Thoracic aorta (tissue), 2 donors: ENCODE measurements at places on chromosomes 13 and 19.

DNA sequence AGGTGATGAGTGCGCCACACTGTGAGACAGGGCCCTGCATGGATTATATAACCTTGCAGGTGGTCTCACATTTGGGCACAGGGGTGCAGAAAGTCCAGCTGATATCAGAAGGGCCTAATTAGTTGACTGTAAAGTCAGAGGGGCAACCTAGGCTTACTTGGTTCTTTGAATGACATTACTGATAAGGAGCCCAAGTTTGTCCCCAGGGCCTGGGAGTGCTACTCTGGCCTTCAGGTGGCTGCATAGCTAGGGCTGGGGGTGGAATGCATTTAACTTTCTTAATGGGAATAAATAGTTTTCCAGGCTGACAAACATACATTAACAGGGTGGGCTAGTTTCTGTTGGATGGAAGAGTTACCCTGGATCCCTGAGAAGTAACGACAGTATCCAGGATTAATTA lies 3.3 kb downstream of the WDR87 start:
- peaks cover 9% of the 10 kb centered on the region for H3K4me1 ChIP-seq
- no peak for DNase-seq
- H3K27ac ChIP-seq = no peak overlapping the region

GRCh38 chr13:112229992-112230872 lies 145.9 kb upstream of the SPACA7 start:
- H3K27ac ChIP-seq = no peak overlapping the region
- H3K27me3 ChIP-seq = no peaks in the 10 kb centered on the region
- no peak overlapping the region for H3K4me3 ChIP-seq

DNA sequence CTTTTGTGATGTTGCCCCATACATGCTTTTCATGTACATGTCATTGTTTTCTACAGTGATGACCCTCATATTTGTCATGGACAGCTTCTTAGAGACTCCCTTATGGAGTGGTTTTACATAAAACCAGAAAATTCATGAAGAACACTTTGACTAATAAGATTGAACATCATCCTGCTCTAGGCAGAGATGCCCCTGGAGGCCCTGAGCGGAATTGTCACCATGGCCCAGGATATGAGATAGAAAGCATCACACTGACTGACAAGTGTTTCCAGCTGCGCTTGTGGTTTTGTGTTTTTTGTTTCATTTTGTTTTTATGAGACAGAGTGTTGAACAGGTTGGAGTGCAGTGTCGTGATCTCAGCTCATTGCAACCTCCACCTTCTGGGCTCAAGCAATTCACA lies 22.2 kb downstream of the ZNF701 start:
- no peaks in the 10 kb centered on the region for H3K4me1 ChIP-seq
- no peaks in the 10 kb centered on the region for H3K27me3 ChIP-seq
- H3K27ac ChIP-seq = no peak overlapping the region
- peaks cover 5% of the 10 kb centered on the region for H3K36me3 ChIP-seq

DNA sequence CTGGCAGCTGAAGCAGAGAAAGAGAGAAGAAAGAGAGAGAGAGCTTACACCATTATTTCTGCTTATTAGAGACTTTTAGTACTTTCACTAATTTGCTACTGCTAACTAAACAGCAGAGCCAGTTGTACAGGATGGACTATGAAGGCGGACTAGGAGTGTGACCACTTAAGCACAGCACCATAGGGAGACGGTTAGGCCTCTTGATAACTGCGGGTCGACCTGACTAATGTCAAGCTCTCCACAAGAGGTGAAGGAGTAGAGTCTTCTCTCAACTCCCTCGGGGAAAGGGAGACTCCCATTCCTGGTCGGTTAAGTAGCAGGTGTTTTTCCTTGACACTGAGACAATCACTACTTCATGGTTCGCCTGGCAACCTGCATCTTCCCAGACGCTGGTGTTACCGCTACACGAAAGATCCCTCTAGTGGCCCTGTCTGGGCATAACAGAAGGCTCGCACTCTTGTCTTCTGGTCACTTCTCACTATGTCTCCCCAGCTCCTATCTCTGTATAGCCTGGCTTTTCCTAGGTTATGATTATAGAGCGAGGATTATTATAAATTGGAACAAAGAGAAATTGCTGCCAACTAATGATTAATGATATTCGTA lies 5.3 kb upstream of the PSG7 start:
- H3K4me3 ChIP-seq = no peak overlapping the region
- H3K36me3 ChIP-seq = no peaks in the 10 kb centered on the region
- no peak overlapping the region for H3K27ac ChIP-seq
- DNase-seq = no peak

DNA sequence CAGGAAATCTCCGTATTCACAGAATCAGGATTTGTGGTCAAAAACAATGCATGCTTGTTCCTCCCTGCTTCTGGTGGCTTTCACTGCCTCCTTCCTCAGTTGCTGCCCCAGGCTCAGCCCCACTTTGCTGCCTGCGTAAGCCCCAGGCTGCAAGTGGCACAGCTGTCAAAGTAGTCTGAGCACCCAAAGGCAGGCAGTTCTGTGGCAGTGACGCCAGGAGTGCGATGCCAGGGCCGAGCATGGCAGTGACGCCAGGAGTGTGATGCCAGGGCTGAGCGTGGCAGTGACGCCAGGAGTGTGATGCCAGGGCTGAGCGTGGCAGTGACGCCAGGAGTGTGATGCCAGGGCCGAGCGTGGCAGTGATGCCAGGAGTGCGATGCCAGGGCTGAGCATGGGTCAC lies 77.3 kb upstream of the GPR183 start:
- H3K36me3 ChIP-seq = peaks cover 3% of the 10 kb centered on the region
- H3K4me1 ChIP-seq = no peaks in the 10 kb centered on the region
- no peaks in the 10 kb centered on the region for H3K27me3 ChIP-seq
- H3K4me3 ChIP-seq = no peak overlapping the region
- no peak for DNase-seq

GRCh38 chr13:67829641-67830040 lies 599.5 kb upstream of the PCDH9 start:
- H3K27ac ChIP-seq = no peak overlapping the region
- H3K4me3 ChIP-seq = no peak overlapping the region
- H3K36me3 ChIP-seq = no peaks in the 10 kb centered on the region
- H3K4me1 ChIP-seq = no peaks in the 10 kb centered on the region

- H3K36me3 ChIP-seq = no peaks in the 10 kb centered on the region
- no peaks in the 10 kb centered on the region for H3K4me1 ChIP-seq
- H3K27me3 ChIP-seq = no peaks in the 10 kb centered on the region
- no peak overlapping the region for H3K27ac ChIP-seq
- DNase-seq = no peak
These were observed 239.7 kb upstream of the HTR2A start for GRCh38 chr13:47136504-47136941.

DNA sequence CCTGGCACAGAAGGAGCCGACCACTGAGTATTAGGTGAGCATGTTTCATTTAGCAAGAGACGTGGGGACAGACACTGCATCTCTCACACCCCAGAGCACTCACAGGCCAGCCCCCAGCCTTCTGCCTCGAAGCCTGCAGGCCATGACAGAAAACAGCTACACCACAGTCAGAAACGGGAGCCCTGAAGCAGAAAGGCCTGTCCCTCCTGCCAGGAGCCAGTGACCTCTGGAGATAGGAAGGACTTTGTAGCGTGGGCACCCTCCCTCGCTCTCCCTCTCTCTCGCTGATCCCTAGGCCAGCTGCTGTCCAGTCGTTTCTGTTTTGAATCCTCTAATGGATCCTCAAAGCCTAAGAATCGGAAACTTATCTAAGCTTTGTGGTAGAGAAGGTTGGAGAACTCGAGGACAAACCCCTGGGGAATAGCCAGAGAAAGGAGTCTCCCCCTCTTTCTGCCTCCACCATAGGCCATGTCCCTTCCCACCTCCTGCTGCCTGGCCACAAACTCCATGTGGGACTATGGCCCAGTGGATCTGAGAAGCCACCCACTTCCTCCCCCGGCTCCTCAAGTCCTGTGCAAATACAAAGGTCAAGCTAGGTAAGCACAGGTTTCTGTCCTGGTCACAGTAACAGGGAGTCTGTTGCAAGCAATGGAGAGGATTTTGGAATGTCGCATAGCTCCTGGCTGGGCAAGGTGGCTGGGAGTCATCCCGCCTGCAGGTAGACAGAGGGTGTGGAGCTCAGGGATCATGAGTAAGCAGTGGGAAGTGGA lies 95.1 kb downstream of the NUFIP1 start:
- H3K27me3 ChIP-seq = no peaks in the 10 kb centered on the region
- H3K4me3 ChIP-seq = no peak overlapping the region
- no peak for DNase-seq
- H3K36me3 ChIP-seq = no peaks in the 10 kb centered on the region
- H3K27ac ChIP-seq = no peak overlapping the region

DNA sequence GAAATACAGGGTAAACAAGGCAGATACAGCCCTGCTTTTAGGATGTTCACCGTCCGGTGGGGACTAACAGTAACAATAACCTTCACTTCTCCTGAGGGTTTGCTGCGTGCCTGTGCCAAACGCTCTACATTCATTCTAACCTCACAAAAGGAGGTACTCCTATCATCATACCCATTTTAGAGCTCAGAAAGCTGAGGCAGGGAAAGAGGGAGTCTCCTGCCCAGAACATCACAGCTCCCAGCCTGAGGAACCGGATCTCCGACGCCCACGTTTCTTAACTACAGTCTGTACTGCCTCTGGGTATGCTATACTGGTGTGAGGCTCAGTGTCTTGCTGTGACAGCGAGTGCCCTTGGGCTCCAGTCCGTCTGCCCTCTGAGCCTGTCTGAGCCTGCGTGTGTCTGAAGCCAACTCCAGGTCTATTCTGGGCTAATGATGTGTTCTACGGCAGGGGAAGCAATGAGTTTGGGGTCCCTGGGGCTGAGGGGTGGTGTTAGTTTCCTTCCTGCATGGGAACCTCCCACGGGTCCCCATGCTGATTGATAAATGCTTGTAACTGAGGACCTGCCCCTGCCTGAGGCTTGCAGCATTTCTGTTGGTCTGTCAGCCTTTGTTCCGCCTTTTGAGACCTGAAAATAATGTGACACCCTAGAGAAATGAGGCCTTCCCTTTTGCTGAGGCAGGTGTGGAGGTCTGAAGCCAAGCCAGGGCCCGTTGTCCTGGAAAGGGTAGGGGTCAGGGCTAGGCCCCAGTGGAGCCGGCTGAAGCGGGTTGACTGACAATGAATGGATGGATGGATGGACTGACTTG lies 4.9 kb downstream of the LIPE start:
- no peaks in the 10 kb centered on the region for H3K27me3 ChIP-seq
- no peak for DNase-seq
- no peak overlapping the region for H3K27ac ChIP-seq
- H3K4me3 ChIP-seq = peak overlapping the region; percentile 85
- no peaks in the 10 kb centered on the region for H3K36me3 ChIP-seq

- no peak for DNase-seq
- H3K4me3 ChIP-seq = no peak overlapping the region
- H3K36me3 ChIP-seq = peaks cover 17% of the 10 kb centered on the region
- no peaks in the 10 kb centered on the region for H3K4me1 ChIP-seq
- no peak overlapping the region for H3K27ac ChIP-seq
These were observed 9.4 kb upstream of the SLC7A9 start for GRCh38 chr19:32878988-32879387.

DNA sequence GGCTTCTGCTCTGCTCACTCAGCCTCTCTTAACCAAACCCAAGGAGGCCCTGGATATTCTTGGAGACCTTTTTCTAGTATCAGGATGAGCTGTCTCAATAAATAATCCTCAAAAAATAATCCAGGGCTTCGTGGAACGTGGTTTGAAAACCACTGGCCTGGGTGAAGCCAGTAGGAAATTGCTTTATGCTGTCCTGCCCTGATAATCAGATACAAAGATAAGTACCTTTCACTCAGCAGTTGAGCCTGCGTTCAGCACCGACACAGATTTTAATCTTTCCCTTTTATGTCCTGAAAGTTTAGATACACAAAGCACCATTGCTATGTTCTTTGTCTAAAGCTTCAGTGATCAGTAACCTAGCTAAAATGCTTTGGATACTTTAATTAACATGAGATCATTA lies 460.0 kb downstream of the RFC3 start:
- no peak overlapping the region for H3K4me3 ChIP-seq
- H3K4me1 ChIP-seq = no peaks in the 10 kb centered on the region
- no peaks in the 10 kb centered on the region for H3K27me3 ChIP-seq
- no peaks in the 10 kb centered on the region for H3K36me3 ChIP-seq
- DNase-seq = no peak

- H3K36me3 ChIP-seq = no peaks in the 10 kb centered on the region
- no peaks in the 10 kb centered on the region for H3K27me3 ChIP-seq
- no peaks in the 10 kb centered on the region for H3K4me1 ChIP-seq
- DNase-seq = no peak
These were observed 9.3 kb downstream of the CD177 start for GRCh38 chr19:43362745-43363144.

DNA sequence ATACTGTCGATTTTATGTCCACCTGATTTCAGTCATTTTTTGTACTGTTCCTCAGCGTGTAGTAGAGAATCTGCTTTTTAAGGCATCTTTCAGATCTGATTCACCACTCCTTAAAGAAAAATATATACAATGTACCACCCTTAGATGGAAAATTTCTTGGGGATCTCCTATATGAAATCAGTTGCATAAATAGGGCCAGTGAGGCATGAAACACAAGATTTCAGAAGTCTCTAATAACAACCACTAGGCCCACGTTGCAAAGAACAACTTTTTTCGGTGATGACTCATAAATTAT lies 1.4 kb downstream of the USP12 start:
- H3K4me3 ChIP-seq = peak overlapping the region; percentile 78
- no peak for DNase-seq
- peak overlapping the region; percentile 87 for H3K27ac ChIP-seq
- peaks cover 50% of the 10 kb centered on the region for H3K4me1 ChIP-seq

DNA sequence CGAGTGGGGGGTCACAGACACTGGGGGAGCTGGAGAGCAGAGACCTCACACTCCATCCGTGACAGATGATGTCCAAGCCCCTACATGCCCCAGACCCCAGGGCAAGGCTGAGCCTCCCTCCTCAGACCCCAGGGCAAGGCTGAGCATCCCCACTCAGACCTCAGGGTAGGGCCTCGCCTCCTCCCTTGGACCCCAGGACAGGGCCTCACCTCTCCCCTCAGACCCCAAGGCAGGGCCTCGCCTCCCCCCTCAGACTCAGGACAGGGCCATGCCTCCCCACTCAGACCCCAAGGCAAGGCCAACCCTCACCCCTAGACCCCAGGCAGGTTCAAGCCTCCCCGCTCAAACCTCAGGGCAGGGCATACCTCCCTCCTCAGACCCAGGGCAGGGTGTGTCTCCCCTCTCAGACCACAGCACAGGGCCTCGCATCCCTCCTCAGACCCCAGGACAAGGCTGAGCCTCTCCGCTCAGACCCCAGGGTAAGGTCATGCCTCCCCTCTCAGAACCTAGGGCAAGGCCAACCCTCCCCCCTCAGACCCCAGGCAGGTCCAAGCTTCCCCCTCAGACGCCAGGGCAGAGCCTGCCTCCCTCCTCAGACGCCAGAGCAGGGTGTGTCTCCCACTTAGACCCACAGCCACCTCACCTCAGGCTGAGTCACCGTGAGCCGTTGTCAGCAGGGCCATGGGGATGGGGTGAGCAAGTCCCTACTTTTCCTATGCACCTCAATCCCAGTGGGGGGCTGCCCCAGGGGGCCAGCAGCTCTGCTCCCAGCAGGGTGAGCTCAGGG lies 1.7 kb upstream of the S1PR4 start:
- H3K4me1 ChIP-seq = no peaks in the 10 kb centered on the region
- DNase-seq = no peak
- no peak overlapping the region for H3K27ac ChIP-seq
- no peaks in the 10 kb centered on the region for H3K36me3 ChIP-seq
- no peaks in the 10 kb centered on the region for H3K27me3 ChIP-seq

GRCh38 chr13:71578048-71578447 lies 289.0 kb downstream of the DACH1 start:
- H3K27ac ChIP-seq = no peak overlapping the region
- H3K4me1 ChIP-seq = no peaks in the 10 kb centered on the region
- no peak for DNase-seq
- H3K4me3 ChIP-seq = no peak overlapping the region
- H3K36me3 ChIP-seq = no peaks in the 10 kb centered on the region
